ENCODE measurements at places on chromosomes 16 and 17.

GRCh38 chr16:88026964-88027938, 76.0 kb downstream of the BANP start:
- DNase-seq, result no peak

DNA sequence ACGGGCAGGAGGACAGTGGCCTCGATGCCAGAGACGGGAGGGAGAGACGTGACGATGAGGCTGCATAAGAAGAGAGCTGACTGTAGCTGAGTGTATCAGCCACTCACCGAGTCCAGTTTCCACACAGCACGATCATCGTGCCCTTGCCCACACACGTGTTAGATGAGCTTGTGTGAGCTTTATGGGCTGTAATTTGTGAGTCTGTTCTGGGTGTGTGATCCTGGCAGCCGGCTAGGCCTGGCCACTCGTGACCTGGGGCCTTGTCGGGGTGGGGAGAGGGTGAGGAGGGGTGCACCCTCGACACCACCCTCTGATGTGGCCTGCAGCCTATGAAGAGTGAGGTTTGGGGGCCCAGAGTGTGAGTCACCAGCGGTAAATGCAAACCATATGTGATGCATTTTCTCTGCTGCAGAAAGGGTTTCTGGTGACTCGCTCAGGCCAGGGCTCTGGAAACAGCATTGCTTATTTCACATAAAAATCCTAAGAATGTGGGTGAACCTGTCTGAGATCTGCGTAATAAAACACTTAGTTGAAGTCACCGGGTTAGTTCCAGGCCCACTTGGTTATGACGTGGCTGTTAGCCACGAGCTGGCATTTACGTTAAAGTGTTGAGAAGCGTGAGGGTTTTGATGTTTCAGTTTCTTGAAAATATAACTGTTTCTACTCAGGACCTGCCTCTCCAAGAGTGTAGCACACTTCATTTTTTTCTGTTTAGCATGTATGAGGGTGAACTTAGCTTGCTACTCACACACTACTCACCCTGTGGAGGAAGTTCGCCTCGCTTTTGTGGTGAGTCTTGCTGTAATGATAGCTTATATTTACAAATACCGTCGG, 4.2 kb downstream of the METRNL start:
- peak; percentile 36 for DNase-seq

DNA sequence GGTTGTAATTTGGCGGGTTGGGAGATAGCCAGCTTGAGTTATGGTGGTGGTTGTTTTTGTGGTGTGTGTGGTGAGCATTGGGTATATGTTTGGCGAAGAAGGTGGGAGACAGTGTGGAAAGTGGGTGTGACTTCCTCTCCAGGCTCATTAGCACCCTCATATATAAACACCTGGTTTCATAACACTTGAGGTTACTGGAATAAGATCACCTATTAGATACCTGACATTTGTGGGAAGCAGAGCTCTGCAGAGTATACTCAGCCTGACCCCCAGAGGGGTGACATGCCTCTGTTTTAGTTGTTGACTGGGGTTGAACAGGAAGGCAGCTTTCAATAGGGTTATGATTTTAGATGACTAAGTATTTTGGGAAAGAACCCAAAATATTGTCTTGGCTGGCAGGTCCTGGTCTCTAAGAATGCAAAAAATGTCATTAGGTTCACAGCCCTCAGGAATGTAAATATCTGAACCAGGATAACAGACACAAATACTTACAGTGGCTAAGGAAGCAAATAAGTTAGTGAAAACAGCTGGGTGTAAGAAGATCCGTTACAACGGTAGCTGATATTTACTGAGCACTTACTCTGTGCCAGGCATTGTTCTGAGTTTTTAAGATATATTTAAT, 18.3 kb upstream of the EFCAB13 start:
- no peak for DNase-seq

- no peak for DNase-seq
These were observed 998 bp upstream of the SRSF1 start for GRCh38 chr17:58007781-58008706.

- DNase-seq, result no peak
These were observed 66.6 kb upstream of the CBX4 start for GRCh38 chr17:79905832-79906231.

- DNase-seq, result no peak
These were observed 504.7 kb upstream of the RBFOX1 start for GRCh38 chr16:6827931-6828330.
